ENCODE measurements at places on chromosomes 13 and 19.

DNA sequence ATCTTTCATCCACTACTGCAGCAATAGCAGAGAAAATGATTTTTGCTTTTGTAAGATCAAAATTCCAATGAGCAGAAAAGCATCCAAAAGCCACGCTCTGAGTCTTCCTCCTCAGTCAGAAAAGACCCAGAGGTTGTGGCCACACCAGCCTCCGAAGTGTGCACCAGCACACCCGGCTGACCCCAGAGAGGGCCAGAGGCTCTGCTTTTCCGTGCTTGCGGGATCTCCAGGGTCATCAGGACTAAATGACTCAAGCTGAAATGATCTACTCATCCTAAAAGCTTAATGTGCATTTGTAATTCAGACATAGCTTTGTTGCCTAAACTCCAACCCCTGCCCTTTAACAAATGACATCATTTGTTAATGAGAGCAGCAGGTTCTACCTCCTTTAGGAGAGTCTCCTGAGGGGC lies 16.5 kb downstream of the RXFP2 start:
- DNase-seq: no peak

GRCh38 chr19:45177817-45178261 lies at the start of gene TRAPPC6A:
Gene TRAPPC6A, minus strand, starts transcription at chr19:45178237. Its CDS starts 19 bp downstream, at chr19:45178218.
- no peak for DNase-seq

GRCh38 chr19:1255186-1256161 lies 7.1 kb downstream of the MIDN start:
- no peak for DNase-seq

DNA sequence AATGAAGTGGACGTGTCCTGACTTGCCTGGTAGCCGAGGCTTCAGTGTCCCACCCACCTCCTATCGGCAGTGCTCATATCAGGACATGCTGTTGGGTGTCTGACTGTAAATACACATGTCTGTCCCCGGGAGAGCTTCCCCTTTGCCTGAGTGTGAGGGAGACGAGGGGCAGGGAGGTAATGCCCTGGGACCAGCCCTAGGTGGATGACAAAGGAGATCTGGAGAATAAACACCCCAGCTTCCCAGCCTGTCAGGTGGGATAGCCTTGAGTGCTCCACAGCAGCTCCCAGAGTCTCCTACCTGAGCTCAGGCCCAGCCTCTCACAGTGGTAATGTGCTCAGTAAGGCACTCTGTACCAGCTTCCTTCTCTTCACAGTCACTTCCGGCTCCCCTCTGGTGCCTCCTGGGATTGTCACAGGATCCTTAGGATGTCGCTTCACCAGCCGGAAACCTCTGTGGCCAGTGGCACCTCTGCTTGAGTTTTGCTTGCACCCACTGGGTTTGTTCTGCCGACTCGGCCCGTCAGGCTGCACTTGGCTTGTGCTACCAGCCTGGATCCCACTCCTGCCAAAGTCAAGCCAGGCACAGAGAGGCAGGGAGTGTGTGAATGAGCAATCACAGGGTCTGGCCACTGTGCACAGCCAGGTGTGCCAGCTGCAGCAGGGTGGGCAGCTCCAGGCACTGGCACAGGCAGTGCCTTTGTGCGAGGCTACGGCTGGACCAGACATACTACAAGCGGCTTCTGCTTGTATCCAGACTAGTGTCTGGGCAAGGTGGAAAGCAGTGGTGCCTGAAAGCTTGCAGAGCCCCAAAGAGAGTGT lies 54.4 kb upstream of the RGCC start:
- no peak for DNase-seq
